Nucleus accumbens (tissue), 56 donors: ENCODE measurements at places on chromosomes 5 and 9.
A peak's percentile ranks its signal among the peaks of the same experiment; 100 is the strongest.

DNA sequence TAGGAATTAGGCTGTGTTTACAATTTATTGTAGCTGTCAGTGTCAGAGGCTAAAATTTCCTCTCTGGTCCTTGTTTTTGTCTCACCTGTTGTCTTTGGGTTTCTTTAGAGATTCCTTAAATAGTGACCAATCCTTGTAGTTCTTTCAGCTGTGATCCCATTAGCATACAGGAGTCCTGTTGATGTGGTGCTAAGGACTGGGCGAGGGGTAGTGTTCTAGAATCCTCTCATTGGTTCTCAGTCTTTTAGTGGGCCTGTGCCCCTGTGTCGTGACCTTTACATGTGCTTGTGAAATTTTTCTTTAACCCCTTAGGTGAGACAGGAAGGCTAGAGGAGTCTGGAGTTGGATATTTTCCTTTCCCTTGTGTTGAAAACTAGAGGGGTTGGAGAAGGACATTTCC, 51.2 kb downstream of the ZNF618 start:
- DNase-seq, result no peak

DNA sequence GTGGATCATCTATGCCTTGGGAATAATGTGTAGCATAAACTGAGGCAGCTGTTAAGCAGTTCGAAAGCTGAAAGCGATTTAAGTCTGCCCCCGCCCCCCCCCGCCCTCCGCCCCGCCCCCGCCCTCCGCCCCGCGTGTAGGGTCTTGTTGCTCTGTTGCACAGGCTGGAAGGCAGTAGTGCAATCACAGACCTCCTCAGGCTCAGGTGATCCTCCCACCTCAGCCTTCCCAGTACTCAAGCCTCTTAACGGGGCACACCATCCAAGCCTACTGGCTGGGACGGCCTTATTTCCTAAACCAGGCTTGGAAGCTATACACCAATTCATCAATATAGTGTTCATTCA, 945 bp downstream of the ANKDD1B start:
- DNase-seq, result no peak

- DNase-seq, result no peak
Measured at GRCh38 chr5:39176759-39177630, 42.4 kb downstream of the FYB1 start.

- DNase-seq, result no peak
Measured at GRCh38 chr9:68664036-68664435, 41.0 kb upstream of the PIP5K1B start.

GRCh38 chr5:132313961-132314432, 19.8 kb downstream of the SLC22A4 start:
- DNase-seq, result no peak

DNA sequence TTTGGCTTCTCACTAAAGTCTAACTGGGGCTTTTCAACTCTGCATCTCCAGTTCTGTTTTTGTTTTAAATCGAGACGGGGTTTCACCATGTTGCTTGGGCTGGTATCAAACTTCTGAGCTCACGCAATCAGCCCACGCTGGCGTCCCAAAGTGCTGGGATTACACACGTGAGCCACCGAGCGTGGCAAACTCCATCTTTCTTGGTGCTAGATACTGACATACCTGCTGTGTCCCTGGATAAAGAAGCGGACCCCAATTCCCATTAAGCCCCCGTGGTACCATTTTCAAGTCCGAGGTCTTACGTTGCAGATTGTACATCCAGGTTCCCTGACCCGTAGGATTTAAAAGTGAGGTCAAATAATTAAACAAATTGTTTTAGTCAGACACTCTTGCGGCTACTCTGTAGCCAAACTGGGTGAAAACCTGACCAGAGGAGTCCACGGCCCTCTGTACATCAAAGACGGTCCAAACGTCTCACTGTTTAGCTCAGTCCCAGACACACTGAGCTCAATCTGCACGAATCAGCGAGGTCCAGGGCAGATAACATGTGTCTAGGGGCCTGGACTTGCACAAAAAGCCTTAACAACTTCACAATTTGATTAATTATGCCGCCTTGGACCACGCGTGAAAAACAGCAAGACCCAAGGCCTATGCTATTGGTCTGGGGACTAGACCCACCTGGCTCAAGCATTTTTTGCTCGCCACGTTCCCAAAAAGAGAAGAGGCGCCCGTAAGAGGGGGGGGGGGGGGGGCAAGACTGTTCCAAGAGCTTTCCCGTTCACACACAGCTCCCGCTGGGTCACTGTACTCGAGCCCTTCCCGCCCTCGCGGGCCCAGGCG, 727 bp upstream of the DNAJA1 start:
- DNase-seq, result peak; percentile 52

GRCh38 chr9:112754578-112754977, 4.0 kb downstream of the SNX30 start:
- no peak for DNase-seq

DNA sequence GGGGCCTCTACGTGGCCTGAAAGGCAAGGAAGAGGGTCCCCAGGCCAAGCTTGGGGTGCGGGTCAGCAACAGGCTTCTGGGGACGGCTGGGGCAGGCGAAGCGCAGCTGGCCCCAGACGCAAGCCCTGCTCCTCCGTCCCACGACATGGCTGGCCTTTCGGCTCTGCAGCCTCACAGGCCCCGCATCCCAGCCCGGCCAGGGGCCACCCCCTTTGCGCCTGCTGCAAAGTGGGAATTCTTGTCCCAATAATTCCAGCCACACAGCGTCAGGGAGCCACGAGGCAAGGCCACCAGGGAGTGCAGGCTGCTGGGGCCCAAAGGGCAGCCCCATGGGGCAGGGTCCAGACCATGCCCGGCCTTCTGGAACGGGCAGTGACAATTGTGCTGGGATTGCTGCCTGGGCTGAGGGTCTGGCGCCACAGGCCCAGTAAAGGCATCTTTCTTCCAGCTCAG, 1.1 kb upstream of the ENTPD2 start:
- DNase-seq, result peak; percentile 60

GRCh38 chr5:115389034-115389798, 92.8 kb upstream of the CCDC112 start:
- DNase-seq, result no peak

- DNase-seq, result no peak
Measured at GRCh38 chr5:146646441-146646840, 130.5 kb upstream of the GPR151 start.

DNA sequence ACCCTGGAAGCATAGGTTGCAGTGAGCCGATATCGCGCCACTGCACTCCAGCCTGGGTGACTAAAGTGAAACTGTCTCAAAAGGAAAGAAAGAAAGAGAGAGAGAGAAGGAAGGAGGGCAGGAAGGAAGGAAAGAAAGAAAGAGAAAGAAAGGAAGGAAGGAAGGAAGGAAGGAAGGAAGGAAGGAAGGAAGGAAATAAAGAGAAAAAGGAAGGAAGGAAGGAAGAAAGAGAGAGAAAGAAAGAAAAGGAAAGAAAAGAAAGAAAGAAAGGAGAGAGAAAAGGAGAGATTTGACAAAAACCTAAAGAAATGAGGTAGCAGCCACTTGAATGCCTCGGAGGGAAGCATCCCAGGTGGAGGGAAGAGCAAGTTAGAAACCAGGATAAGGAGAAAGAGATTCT, 44.6 kb downstream of the MSX2 start:
- no peak for DNase-seq

DNA sequence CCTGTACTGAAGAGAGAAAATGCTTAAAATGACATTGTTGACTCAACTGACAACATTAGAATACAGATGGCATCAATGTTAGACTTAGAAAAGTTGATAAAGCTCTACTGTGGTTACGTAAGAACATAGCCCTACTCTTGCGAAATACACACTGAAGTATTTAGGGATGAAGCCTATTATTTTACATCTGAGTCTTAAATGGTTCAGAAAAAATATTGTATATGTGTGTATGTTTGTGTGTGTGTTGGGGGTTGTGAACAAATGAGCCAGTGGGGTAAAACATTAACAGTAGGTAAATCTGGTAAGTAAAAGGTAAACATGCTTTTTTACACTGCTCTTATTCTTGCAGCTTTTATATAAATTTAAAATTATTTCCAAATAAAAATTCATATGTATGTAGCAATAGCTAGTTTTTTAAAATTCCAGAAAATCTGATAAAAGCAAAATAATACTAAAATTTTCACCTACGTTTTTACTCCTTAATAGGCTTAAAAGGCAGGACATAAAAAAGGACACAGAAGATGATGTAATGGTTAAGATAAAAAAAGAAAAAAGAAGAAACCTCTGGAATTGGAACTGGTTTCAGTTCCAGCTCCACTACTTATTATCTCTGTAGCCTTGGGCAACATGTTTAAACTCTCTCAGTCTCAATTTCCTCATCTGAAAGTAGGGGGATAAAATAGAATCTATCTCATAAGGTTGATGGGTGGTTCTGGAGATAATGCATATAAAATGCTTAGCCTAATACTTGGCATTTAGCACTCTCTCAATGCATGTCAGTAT, 44.3 kb downstream of the GARNL3 start:
- DNase-seq, result no peak

GRCh38 chr5:82982846-82983245, 94.3 kb downstream of the TMEM167A start:
- no peak for DNase-seq

DNA sequence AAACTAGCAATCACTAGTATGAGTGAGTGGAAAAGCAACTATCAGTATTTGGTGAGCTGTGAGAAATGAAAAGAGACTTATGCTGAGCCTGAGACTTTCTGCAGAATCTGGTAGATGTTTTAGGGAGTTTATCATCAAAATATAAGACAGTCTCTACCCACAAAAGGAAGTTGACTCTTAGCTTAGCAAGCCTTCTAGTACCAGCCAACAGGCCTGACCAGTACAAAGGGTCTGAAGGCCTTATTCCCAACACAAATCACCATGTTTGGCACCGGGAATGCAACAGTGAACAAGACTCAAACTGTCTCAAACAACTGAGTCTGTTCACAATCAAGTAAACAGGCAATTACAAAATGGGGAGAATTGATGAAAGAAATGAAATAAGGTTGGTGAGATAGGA, 244.4 kb downstream of the CWC27 start:
- DNase-seq, result no peak

DNA sequence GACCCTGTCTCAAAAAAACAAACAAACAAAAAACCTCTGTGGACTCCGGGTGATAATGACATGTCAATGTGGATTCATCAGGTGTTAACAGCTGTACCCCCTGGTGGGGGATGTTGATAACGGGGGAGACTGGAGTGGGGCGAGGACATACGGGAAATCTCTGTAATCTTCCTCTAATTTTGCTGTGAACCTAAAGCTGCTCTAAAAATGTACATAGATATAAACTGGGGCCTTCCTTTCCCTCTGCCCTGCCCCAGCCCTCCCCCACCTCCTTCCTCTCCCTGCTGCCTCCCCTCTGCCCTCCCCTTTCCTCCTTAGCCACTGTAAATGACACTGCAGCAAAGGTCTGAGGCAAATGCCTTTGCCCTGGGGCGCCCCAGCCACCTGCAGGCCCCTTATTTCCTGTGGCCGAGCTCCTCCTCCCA, 1.4 kb upstream of the CEL start:
- DNase-seq, result no peak

GRCh38 chr9:27549196-27549755, 19.7 kb upstream of the MOB3B start:
- DNase-seq, result no peak

DNA sequence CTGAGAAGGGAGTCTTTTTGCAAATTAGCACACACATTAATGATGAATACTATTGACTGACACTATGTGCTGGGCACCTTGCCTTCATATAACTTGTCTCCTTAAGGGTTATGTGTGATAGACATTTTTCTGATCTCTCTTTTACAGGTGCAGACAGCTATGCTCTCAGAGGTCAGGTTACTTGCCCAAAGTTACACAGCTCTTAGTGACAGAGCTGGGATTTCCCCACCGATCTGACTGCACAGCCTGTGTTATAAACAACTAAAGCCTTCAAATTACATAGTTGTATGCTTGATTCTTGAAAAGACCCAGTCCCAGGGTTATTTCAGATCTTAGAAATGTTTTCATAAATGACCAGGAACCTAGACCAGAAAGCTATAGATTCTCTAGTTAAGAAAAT, 462.7 kb downstream of the EBF1 start:
- DNase-seq, result no peak

- no peak for DNase-seq
Measured at GRCh38 chr5:42811591-42812446, at the start of gene SELENOP. Gene SELENOP (minus strand): TSS chr5:42811892. CDS start chr5:42808353, 3,539 bp downstream.

- DNase-seq, result no peak
Measured at GRCh38 chr5:53478411-53479044, 1.9 kb upstream of the FST start.

GRCh38 chr9:38066914-38067858, 1.8 kb downstream of the SHB start:
- DNase-seq, result peak; percentile 38

- peak; percentile 82 for DNase-seq
Measured at GRCh38 chr5:107672211-107673038, 1.7 kb upstream of the EFNA5 start.

GRCh38 chr5:170821257-170821800, 37.8 kb downstream of the GABRP start:
- DNase-seq, result no peak

DNA sequence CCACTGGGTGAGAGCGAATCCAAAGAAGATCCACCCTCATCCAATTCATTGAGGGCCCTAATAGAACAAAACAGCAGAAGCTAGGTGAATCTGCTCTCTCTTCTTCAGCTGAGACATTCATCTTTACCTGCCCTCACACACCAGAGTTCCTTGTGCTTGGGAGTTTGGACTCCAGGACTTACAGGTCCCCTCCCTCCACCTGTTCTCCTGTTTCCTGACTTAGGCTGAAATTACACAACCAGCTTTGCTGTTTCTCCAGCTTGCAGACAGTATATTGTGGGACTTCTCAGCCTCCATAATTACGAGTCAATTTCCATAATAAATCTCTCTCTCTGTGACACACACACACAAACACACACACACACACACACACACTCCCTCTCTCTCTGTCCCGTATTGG, 19.1 kb downstream of the TMEM171 start:
- no peak for DNase-seq

GRCh38 chr9:100626949-100627348, 49.1 kb downstream of the CAVIN4 start:
- no peak for DNase-seq

DNA sequence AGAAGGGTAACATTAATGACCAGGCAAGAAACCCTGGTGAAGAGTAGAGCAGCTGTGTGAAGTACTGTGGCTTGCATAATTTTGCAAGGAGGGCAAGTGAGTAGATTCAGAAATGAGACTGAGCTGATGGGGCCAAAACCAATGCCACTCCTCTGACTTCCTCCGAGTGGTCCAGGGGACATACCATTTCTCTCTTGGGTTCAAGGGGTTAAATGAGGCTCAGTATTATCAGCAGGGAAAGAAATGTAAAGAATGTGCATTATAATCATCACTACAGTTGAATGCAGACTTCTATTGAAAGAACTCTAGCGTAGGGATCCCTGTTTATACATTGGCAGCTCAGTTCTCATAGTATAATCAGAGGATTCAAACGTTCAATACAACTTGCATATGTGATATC, 9.9 kb downstream of the POLR3G start:
- DNase-seq, result no peak

DNA sequence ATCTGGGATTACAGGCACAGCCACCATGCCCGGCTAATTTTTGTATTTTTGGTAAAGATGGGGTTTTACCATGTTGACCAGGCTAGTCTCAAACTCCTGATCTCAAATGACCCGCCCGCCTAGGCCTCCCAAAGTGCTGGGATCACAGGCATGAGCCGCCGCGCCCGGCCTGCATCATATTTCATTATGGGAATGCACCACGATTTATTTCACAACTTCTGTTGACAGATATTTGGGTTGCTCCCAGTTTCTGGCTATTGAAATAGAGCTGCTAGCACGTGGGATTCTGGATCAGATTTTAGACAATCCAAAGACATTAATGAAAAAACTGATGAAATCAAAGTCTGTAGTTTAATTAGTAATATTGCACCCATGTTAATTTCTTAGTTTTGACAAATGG, 48.4 kb upstream of the FUBP3 start:
- DNase-seq, result no peak

GRCh38 chr5:143002459-143003327, 232.5 kb downstream of the ARHGAP26 start:
- DNase-seq, result no peak

GRCh38 chr5:169307646-169308045, 6.7 kb upstream of the SLIT3 start:
- DNase-seq, result no peak
